Activated CD8-positive, alpha-beta T cell treated with anti-CD3 and anti-CD28 coated beads, Interleukin-2, amount 10 ng/mL, durations not matched to agents 7 days and 5 days (primary cell): ENCODE measurements at places on chromosomes 13 and 19.

DNA sequence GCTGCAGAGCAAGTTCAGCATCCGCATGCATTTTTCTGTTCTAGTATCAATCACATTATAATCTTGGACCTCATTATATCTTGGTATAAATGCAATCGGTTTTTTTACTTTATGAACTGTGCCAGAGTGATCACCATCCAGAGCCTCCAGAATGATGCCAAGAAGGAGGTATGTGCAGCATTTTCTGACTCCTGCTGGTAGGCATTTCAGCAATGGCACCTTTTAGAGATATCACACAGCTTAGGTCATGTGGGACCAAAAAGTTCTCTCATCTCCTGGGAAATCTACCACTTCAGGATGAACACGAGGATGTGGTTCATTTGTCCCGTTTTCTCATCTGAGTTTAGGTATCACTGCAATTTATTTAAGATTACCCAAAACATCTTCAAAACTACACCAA, 220.4 kb downstream of the VWA8 start:
- no peak for DNase-seq

DNA sequence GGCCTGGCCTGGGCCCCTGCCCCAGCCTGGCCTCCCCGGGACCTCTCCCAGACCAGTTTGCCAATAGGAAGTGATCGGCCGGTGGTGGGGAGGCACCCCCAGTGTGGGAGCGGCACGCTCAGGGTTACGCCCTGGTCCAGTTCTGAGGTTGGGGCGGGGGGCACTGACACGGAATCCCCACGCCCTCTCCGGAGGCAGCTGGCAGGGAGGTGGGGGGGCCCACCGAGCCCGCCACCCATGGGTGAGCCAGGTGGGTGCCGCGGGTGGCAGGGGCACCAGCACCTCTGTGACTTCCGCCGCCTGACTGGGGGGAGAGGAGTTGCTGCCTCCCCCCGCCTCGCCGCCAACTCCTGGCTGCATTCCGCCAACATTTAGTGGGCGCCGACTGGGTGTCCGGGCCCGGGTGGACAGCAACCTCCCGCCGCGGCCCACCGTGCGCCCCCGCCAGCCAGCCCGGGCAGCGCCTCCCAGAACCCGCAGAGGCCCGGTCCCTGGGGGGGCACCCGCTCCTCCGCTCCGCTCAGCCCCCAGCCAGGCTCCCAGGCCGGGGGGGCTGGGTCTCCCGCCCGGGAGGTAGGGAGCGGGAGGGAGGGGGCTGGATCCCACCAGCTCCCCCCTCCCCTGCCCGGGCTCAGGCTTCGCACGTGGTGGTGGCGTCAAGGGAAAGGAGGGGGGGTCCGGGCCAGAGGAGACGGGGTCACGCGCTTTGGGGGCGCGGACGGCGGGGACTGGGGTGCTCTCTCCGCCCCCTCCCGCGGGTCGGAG, 2.0 kb downstream of the ZBTB7A start:
- peak; percentile 57 for DNase-seq

- no peak for DNase-seq
Observed at GRCh38 chr13:60335531-60335930, 61.5 kb upstream of the TDRD3 start.

DNA sequence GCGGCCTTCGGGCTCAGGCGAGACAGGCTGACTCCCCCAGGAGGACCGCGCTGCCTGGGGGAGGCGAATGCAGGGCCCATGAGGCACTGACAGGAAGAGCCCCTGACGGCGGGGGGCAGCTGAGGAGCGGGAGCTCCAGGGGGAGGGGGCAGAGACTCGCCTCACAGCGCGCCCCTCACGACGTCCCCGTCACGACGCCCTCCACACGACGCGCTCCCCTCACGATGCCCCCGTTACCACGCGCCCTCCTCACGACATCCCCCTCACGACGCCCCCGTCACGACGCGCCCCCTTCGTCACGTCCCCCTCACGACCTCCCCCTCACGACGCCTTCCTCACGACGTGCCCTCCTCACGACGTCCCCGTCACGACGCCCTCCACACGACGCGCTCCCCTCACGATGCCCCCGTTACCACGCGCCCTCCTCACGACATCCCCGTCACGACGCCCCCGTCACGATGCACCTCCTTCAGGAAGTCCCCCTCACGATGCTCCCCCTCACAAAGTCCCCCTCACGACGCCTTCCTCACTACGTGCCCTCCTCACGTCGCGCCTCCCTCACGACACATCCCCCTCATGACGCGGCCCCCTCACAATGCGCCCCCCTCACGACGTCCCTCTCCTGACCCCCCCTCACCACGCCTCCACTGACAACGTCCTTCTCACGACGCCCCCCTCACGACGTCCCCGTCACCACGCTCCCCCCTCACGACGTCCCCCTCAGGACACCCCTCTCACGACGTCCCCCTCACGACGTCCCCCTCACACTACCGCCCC, 99.6 kb downstream of the ING1 start:
- DNase-seq, result no peak

- DNase-seq, result no peak
Observed at GRCh38 chr13:19158006-19158405, 23.6 kb downstream of the TUBA3C start.

DNA sequence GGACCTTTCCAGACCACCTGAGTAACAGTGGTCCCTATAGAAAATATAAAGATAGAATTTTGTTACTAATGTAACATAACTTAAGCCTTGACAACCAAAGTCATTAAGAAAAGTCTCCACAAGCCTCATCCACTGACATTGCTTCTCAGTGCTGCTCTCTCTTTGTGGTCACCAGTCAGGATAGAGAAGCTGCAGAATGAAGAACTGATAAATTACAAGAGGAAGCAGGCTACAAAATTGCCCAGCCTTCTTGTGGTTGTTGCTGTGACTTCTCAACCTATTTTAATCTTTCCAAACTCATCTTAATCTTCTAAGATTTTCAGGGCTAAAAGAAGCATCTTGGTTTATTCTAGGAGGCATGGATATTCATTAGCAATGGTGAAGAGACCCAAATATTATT, 343.8 kb downstream of the MZT1 start:
- no peak for DNase-seq

DNA sequence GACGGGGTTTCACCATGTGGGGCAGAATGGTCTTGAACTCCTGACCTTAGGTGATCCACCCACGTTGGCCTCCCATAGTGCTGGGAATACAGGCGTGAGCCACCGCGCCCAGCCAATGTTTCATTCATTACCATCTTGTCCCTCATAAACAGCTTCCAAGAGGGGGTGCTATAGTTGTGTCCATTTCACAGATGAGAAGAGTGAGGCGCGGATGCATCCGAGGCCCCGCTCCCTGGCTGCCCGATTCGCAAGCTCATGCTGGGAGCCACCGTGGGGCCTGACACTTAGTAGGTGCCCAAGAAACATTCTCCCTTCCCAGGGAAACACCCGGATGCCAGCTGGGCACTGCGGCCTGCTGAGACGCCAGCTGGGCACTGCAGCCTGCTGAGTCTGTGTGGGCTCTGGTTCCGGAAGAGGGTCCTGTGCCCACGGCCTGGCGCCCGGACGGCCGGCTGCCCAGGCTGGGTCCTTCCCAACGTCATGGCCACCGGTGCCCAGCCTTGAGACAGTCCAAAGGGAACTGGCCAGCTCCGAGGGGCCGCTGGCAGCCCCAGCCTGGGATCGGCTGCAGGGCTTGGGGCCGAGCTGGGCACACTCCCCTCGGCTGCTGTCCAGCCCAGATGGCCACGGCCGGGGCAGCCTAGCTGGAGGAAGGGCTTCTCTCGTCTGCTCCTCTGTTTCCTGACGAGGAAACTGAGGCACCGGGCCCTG, 54.7 kb downstream of the NFIC start:
- DNase-seq, result no peak

DNA sequence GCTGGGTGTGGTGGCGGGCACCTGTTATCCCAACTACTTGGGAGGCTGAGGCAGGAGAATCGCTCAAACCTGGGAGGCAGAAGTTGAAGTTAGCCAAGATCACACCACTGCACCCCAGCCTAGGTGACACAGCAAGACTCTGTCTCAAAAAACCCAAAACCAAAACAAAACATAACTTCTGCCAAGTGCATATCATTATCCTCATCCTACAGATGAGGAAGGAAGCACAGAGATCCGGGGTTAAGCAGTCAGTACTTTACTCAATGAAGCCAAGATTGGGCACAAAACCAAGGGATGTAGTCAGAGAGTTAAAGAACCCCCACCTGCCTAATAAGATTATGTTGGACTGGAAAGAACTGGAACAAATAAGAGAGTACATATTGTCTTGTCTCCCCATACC, 5.5 kb upstream of the TMTC4 start:
- no peak for DNase-seq

DNA sequence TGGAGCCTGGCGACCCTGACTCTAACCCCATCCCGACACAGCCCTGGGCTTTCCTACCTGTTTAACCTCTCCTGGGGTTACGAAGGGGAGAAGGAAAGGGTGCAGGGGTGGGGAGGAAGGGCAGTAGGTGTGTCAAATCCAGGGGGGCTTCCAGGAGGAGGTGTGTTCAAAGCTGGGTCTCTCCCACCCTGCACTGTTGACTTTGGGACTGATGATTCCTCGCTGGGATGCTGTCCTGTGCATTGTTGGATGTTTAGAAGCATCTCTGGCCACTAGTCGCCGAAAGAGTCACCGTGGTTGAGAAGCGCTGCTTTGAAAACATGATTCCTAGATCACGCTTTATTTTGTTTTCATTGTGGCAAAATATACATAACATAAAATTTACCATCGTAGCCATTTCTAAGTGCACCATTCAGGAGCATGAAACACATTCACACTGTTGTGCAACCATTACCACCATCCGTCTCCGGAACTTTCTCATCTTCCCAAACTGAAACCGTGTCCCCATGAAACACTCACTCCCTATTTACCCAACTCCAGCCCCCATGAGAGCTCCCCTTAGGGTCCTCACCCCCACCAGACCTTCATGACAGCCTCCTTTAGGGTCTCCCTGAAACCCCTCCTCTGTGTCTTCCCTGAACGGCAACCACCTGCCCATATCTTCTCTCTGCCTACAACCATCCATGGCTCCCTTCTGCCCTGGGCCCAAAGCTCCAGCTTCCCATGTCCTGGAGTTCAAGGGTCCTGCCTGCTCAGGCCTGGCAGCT, 4.4 kb upstream of the FCER2 start:
- DNase-seq, result no peak

DNA sequence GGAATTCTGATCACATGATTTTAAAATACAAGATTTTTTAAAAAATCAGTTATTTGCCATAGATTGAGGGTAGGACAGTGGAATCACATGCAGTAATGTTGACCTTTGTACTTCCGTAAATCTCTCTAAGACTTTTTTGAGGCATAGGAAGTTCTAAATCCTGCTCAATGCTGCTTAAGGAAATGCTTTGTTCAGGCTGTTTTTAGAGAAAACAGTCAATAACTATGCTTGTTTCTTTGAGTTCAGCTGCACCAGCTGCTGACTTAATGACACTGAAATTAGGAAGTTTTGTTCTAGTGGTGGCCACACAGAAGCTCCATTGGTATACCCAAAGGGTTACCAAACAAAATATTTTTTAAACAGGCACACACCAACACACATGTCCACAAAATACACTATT, 60.9 kb downstream of the KLF12 start:
- DNase-seq, result no peak

DNA sequence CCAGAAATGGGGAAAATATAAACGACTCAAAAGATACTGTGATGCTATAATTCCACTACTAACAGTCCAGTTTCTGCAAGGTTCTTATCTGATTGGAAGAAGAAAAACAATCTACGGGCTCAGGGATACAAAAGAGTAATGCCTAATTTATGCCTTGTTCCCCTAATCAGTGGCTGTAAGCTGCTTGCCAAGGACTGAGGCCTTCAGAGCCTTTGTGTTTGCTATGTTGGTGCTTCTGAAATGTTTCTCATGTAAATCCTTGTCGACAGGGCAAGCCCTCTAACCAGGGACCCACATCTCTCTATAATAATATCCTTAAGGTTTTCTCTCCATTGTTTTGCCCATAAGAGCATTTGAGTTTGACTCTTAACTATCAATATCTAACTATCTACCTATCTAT, 89.7 kb upstream of the CLDN10 start:
- no peak for DNase-seq

DNA sequence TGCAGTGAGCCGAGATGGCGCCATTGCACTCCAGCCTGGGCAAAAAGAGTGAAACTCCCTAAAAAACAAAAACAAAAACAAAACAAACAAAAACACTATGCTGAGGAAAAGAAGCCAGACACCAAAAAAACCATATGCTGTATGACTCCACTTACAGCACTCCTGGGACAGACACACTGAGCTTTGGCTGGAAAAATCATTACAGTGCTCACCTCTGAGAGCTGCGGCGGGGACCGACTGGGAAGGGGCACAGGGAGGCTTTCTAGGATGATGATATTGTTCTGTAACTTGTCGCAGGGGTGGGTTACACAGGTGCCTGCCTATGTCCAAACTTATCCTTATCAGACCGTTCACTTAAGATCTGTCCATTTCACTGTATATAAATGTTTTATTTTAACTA, 7.8 kb downstream of the PNMA8A start:
- no peak for DNase-seq

GRCh38 chr19:9014803-9015202, 4.6 kb upstream of the MUC16 start:
- DNase-seq, result no peak

DNA sequence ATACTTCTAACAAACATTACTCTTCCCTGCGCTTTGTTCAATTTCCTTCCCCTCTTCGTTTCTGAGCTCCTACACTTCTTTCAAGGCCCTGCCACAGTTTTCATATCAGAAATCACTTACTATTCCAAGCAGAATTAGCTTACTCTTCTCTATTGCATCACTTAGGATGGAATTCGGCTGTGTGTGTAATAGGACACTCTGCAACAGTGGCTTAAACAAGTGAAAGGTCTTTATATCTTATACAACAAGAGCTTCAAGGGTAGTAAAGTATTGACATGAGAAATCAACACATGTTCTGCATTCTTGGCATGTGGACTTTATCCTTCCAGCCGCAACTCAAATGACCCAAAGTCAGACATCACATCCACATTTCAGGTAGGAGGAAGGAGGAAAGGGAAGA, 279.6 kb downstream of the PCDH20 start:
- DNase-seq, result no peak
